Mucosa of descending colon (tissue), 3 donors: ENCODE measurements at places on chromosomes 1 and 21.
A peak's percentile ranks its signal among the peaks of the same experiment; 100 is the strongest.

- DNase-seq: no peak
Observed at GRCh38 chr1:170145770-170146676, at the start of gene NTMT2. NTMT2 (plus strand) TSS chr1:170145959; CDS start chr1:170146108, 149 bp downstream.

GRCh38 chr1:91745640-91746373 is 140.1 kb downstream of the TGFBR3 start:
- DNase-seq: no peak

DNA sequence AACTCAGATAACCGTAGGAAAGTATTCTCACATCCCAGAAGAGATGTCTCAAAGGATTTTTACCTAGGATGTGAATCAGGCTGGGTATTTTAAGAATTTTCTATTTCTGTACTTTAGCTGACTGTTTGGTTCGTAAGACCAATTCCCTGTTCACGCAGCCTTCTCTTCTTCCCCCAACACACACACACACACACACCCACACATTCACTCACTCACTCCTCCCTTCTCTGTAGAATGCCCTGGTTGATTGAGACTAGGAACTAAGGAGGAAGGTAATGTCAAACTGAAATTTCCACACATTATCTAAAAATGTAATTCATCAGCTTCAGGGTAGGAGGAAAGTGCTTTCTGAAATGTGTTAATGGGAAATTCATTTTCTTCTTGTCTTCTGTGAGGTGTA is 43.5 kb downstream of the ELAVL4 start:
- DNase-seq: no peak

DNA sequence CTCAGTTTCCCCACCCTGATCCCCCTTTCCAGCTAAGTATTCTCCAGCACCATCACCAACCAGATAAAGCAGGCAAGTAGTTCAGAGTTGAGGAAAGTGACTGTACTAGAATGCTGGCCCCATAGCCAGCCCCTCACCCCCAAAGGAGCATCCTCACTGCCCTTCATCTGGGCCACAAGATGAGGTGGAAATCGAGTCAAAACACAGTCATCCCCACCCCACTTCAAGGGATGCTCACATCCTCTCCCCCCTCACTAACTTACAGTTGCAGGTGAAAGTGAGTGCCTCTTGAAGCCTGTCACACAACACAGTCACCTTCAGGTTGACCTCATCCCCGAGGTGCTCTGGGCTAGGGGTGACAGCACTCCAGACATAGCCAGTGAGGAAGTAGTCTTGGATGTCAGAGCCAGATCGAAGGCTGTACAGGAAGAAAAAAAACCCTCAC is 30.4 kb downstream of the PIK3C2B start:
- no peak for DNase-seq

- no peak for DNase-seq
Observed at GRCh38 chr1:51517361-51518032, 1.6 kb downstream of the EPS15 start.

DNA sequence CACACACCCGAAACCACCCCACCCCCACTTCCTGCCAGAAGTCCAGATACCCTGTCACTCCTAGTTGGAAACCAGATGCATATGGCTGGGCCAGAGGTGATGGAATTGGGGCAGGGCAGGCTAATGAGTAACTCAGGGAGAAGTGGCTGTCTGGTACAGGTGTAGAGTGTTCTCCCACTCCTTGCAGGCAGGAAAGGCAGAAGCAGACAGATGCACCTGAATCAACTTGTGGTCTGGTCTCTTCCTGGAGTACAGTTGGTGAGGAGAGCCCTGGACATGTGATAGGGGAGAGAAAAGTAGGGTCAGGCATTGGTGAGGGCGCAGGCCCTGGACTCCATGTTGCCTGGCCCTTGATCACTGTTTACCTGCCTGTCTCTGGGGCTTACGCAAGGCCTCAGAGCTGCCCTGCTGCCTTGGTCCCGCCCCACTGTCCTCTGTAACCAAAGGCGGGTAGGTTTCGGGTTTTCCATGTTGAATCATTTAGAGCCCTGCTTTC is 2.5 kb downstream of the CGN start:
- DNase-seq: peak; percentile 86

GRCh38 chr1:117838911-117839310 is 90.5 kb downstream of the GDAP2 start:
- DNase-seq: no peak

- no peak for DNase-seq
Observed at GRCh38 chr1:19397217-19397945, 85.3 kb downstream of the SLC66A1 start.

DNA sequence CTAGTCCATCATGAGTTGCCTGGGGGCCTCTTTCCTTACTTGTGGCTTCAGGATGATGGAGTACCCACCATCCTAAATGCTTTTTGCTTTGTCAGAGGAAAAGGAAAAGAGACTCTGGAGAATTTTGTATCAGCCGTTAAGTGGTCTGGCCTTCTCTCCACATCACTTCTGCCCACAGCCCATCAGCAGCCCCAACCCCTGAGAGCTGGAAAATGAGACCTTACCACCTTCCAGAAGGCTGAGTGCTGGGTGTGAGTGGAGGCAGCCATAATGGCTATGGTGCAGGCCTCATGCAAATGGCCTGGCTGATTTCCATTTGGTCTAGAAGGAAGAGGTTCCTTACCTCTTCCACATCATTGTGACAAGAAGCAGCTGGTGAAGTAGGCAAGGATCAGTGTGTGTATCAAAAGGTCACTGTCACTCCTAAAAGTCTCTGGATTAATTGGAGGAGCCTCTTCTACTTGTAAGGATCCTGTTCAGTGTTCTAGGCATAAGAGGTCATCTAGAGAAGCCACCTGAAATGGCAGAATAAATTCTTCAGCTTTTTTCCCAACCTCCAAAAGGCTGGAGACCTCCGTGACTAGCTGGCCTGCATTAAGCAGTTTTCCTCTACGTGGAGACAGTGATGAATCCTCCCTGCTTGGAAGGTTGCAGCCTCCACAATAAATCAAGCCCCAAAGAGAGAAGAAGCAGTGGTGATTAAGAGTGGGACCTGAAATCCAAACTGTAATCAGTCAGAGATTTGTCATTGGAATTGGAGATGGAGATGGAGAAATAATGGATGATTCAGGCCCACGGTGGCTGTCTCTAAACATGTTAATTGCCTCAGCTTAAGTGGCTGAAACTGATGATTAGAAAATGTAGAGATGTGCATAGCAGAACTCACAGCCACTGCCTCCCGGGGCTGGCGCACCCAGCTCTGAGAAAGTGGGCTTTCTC is 111.5 kb downstream of the CNIH3 start:
- no peak for DNase-seq

DNA sequence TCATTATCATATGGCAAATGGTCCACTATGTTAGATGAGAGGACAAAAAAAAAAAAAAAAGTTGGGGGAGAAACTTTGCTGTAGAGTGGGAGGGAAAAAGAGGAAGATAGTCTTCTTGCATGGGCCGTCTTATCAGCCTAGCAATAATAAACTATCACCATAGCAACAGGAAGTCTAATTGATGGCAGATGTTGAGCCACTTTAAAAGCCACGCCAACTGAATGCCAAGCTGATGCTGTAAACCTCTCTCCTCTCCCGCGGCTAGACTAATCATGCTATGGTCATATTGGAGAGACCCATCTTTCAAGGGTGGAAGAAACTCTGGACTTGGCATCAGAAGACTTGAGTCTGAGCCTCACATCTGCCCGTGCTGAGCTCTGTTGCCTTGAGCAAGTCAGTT is 122.2 kb upstream of the HOOK1 start:
- no peak for DNase-seq

- no peak for DNase-seq
Observed at GRCh38 chr1:72846476-72847278, 564.3 kb upstream of the NEGR1 start.

DNA sequence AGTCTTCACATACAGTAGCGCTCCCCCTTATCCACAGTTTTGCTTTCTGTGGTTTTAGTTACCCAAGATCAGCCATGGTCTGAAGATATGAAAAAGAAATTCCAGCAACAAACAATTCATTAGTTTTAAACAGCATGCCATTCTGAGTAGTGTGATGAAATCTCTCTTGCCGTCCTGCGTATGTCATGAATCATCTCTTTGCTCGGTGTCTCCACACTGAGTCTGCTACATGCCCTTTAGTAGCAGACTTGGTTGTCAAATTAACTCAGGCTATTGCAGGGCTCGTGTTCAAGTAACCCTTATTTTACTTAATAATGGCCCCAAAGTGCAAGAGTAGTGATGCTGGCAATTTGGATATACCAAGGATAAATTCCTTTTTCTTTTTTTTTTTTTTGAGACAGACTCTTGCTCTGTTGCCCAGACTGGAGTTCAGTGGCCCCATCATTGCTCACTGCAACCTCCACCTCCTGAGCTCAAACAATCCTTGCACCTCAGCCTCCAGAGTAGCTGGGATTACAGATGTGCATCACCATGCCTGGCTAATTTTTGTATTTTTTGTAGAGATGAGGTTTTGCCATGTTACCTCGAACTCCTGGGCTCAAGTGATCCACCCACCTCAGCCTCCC is 22.6 kb downstream of the PHACTR4 start:
- no peak for DNase-seq

- DNase-seq: no peak
Observed at GRCh38 chr1:17893891-17894631, 138.9 kb downstream of the ACTL8 start.

DNA sequence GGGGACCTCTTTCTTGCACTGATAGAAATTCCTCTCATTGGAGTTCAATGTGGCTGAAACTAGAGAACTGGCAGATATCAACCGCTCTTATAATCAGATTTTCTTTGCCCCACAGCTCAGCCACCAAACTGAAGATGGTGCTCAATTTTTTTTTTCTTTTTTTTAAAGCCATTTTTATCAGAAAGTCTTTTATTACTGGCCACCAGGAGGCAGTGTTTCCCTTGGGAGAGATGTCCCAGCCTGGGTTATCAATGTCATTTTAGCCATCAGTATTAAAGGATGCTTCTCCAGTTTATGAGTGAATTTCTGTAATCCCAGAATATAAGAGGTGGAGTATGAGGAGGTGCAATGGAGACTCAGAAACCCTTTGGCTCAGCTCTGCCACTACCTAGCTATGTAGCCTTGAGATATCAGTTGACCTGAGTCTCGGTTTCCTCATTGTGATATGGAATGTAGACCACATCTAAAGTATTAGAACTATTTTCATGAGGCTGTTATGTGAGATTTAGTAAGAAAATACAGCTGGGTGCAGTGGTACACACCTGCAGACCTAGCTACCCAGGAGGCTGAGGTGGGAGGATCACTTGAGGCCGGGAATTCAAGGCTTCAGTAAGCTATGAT is 27.6 kb downstream of the CD244 start:
- no peak for DNase-seq

DNA sequence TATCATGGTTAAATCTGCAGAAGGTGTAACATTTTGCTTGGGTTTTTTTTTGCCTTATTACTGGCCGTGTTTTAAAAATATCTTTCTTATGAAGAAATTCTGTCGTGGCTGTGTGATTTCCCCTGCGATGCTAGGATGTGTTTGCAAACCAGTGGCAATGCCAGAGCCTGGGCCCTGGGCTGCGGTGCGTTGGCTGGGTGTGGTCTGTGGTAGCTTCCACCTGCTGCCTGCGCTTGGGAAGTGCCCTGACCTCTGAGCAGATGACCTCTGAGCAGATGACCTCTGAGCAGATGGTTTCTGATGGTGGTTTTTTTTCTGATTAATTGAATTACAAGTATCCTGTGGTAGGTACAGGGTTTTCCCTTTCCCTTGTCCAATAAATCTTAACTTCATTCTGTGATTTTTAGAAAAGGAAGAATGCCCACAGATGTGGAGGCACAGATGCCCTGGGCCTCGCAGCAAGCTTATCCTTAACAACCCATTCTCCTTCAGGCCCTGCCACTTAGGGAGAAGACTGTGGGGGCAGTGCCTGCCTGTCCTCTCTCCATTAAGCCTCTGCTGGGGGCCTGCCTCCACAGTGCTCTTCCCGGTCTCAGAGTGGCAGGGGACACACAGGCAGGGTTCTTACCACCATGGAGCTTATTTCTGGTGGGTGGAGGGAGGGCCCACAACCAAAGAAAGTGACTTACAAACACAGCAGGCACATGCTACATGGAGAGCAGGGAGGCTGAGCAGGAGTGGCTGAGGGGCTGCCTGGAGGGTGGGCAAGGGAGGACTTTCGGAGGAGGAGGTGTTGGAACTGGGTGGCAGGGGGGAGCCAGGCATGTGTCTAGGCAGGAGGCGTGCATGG is 81.7 kb downstream of the PCBP3 start:
- DNase-seq: no peak

GRCh38 chr1:83997631-83998030 is 1.3 kb downstream of the TTLL7 start:
- no peak for DNase-seq

- no peak for DNase-seq
Observed at GRCh38 chr21:17799414-17800164, 19.6 kb downstream of the C21orf91 start.

GRCh38 chr1:181398544-181398943 is 84.8 kb upstream of the CACNA1E start:
- DNase-seq: no peak

GRCh38 chr1:150168960-150169601 is 19.4 kb downstream of the PLEKHO1 start:
- DNase-seq: peak; percentile 75

DNA sequence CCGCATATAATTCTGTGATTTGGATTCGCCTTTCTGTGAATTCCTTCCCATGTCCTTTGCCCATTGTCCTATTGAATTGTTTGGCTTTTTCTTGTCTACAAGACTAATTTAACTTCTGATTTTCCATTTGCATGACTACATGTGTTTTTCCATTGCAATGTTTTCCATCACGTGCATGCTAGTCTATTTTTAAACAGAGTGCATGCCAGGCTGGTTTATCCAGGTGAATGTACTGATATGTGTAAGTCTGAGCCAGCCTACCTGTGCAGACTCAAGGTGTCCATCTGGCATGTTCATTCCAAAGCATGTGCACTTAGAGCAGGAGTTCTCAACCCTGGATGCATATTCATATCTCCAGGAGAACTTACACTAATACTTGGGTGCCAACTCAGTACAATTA is 59.7 kb downstream of the INAVA start:
- DNase-seq: no peak

GRCh38 chr1:177858332-177858821 is 111.5 kb downstream of the SEC16B start:
- DNase-seq: no peak

DNA sequence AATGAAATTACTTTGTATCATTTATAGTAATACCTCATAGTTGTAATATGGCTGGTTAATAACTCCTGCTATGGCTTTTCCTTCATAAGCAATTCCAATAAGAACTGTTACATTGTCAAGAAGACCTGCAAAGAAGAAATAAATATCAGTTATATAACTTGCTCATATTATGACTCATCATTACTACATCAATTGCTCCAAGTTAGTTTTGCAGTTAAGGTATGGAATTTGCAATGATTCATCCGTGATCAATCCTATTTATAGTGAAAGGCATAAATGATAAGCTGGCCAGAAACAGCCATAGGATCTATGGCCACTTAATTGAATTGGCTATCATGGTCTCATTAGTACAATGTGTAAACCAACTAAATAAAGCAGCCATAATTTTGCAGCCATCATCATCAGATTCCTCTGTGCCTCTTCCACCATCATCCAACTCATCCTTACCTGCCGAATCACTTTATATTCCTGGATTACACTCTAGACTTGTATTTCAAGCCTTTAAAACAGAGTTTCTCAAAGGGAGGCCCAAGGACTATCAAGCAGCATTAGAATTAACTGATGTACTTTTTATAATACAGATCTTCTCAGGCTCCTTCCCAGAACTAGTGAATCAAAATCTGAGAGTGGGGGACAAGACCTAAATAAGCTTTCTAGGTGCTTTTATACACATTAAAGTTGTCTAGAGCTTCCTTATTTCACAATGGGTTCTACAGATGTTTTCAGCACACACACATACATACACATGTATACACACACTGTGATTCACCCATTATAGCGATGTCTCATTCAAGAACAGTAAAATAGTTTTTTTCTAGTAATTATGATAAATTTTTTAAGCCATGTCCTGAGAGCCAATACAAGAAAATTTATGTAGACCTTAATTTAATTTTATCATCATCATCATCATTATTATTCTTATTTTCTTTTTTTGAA is 21.2 kb upstream of the EPRS1 start:
- no peak for DNase-seq
